ENCODE measurements at places on chromosomes 1 and 21.

- no peak for DNase-seq
Observed at GRCh38 chr1:3287656-3288160, 166.8 kb upstream of the ARHGEF16 start.

DNA sequence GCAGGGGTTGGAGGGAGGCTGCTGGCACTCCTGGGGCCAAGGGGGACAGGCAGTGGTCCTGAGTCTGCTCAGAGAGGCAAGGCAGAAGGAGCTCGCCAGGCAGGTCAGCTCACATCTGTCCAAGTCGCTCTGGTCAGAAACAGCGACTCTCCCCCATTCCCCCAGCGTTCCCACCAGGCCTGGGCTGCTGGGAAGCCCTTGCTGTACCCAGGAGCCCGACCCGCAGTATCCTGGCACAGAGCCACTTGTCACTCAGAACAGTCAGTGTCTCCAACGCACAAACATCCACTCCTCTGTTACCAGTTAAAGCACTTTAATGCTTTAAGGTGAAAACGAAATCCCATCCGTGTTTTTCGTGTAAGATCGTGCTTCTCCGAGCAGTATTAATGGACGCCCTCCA lies 16.6 kb upstream of the CCDC27 start:
- no peak for DNase-seq

- no peak for DNase-seq
Observed at GRCh38 chr1:199040076-199040905, 401.5 kb downstream of the PTPRC start.

GRCh38 chr1:147717706-147718097 lies 42.7 kb downstream of the GJA5 start:
- no peak for DNase-seq

GRCh38 chr1:53627666-53628065 lies 111.3 kb downstream of the GLIS1 start:
- DNase-seq: no peak

Data from activated CD4-positive, alpha-beta T cell treated with anti-CD3 and anti-CD28 coated beads for 4 hours (primary cell).